ENCODE measurements at places on chromosomes 12 and 14.
A peak's percentile ranks its signal among the peaks of the same experiment; 100 is the strongest.

DNA sequence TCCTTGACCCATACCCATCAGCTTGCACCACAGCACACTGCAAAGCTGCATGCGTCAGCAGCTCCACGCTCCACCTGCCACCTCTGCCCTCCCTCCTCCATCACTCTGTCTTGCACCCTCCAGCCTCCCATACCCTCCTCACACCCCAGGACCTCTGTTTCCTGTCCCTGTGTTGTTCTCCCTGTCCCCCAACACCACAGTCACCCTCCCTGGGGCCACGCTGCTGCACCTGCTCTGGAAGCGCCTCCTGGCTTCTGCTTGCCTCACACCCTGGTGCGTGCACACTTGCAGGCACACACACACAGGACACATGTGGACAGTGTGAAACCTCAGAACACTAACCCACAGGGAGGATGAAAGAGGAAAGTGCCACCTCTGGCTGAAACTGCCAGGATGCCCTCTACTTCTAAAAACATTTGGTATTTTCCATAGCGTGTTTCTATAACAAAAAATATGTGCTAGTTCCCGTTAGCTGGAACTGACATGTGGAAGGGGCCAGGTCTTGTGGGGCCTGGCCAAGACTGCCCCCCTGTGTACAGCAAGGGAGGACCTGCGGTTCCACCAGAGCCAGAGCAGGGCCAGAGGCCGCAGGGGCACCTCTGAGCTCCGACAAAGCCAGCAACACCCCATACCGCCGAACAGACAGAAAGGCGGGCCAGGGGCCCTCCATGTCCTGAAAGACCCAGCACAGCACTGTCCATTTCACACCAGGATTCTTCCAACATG is 10.0 kb downstream of the BRF1 start:
- DNase-seq = peak; percentile 57

DNA sequence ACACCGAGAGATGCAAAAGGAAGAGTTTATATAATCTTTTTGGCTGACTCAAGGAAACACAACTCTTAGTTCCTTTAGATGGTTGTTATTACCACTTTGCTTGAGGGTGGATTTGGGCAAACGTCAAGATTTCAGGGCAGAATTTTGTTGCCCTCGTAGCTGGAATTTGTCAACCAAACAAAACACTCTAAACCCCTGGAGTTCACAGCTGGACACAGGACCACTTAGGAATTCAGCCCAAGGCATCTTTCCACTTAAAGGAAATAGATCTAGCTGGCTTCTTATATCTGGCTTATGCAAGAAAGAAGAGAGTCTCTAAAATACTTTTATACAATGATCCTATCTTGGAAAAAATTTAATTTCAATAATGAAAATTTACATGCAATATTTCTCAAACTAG is 237.8 kb upstream of the LRIG3 start:
- DNase-seq = no peak

DNA sequence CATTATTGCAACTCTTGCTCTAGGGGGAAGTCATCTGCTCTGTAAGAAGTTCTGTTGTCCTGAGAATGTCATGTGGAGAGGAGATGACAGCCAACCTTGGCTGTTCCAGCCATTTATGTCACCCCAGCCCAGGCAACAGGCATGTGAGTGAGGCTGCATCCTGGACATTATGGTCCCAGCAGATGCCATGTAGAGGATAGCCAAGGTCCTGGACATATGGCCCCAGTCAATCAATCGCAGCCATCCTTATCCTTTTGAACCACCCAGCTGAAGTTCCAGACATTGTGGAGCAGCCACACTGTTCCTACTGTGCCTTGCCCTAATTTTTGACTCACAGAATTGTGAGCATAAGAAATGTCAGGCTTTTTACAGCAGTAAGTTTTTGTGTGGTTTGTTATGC is 84.9 kb downstream of the AVPR1A start:
- DNase-seq = no peak

DNA sequence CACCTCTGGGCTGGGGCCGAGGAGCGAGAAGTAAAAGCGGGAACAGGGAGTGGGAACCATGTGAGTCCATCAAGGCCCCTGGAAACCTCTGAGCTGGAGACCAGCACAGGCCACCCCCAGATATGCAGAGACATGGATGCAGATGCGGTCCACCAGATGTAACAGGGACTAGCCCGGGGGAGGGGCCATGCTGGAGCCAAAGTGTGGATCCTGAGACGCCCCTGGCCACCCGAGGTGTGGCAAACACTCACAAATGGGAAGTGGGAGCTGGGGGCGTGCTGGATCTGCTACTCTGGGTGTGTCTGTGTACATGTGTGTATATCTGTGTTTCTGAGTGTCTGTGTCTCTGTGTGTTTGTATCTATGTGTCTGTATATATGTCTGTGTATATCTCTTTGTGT is 12.8 kb downstream of the MYL2 start:
- peak; percentile 13 for DNase-seq

- peak; percentile 66 for DNase-seq
These were observed 24.8 kb upstream of the MTHFD1 start for GRCh38 chr14:64363265-64363846.

GRCh38 chr12:82708061-82708879 is 21.6 kb downstream of the TMTC2 start:
- no peak for DNase-seq

DNA sequence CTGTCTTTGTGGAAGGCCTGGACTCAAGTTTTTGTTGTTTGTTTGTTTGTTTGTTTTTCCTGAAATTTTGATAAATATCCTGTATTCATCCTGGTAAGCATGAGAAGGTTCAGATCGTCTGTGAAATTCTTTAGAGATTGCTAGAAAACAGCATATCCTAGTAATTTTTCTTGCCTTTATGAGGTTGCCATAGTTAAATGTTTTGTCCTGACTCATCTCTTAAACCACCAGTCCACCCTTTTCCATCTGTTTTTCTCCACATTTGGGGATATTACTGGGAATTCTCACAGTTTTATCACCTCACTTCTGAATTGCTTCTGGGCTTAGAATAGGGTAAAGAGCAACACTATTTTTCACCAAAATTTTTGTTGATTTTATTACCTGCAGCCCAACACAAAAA is 248.3 kb downstream of the FBXL14 start:
- no peak for DNase-seq

- no peak for DNase-seq
These were observed 1.5 kb upstream of the PPP1CC start for GRCh38 chr12:110744151-110744571.

- DNase-seq = peak; percentile 6
These were observed 91.2 kb upstream of the PARP11 start for GRCh38 chr12:3964439-3964838.

DNA sequence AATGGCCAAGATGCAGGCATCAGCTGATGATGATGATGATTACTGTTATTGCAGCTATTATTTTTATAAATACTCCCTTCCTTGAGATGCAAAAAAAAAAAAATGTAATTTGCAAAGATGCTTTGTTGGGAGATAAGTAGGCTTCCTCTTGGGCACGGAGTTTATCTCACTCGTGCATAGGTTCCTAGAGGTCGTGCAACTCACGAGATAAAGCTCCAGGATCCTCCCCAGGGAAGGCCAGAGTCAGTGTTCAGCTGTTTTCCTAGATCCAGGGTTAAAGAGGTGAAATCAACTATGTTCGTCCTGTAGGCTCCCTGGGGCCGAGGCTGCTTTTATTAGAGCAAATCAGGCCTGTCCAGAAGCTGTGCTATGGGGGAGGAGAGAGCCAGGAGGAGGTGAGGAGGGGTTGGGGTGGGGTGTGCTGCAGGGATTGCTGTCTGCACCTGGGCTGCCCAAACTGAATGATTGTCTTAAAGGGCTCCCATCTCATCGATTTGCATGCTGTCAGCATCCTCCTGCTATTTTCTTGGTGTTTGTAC is 270.3 kb downstream of the NRXN3 start:
- DNase-seq = no peak

- DNase-seq = no peak
These were observed 6.5 kb upstream of the ACACB start for GRCh38 chr12:109109746-109110350.

DNA sequence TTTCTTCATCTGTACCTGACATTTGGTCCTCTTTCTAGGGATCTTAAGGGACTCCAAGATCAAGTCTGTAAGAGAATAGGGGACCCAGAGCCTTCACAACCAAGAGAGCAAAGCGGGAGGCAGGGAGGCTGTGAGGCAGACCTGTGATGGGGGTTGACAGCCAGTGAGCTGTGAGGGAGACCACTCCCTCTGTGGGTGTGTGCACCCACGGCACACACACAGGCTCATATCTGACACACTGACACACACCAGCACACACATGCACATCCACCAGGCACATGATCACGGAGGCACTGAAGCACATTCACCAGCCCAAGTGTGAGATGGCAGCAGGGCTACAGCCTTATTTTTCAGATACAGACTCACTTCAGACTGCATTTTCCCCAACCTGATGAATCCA is 55.2 kb downstream of the SPTB start:
- no peak for DNase-seq

DNA sequence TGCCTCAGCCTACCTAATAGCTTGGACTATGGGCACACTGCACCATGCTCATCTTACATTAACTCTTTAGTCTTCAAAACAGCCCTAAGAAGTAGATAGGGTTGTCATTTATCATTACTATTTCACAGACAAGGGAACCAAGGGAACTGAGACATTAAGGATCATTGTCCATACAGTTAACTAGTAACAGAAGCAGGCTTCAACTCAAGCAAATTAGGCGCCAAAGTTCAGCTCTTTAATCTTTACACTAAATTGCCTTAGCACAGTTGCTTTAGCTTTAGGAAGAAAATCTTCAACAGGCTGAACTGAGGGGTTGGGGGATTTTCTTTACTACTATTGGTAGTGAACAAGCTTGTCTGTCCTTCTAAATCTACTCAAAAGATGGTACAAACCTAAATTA is 68.8 kb upstream of the CAND1 start:
- no peak for DNase-seq

GRCh38 chr14:72318648-72319047 is 386.4 kb downstream of the RGS6 start:
- no peak for DNase-seq

GRCh38 chr12:52171950-52172512 is 19.8 kb downstream of the KRT80 start:
- DNase-seq = peak; percentile 42

All from MV-4-11 (cell line).